DND-41 (cell line): ENCODE measurements at places on chromosomes 13 and 19.

DNA sequence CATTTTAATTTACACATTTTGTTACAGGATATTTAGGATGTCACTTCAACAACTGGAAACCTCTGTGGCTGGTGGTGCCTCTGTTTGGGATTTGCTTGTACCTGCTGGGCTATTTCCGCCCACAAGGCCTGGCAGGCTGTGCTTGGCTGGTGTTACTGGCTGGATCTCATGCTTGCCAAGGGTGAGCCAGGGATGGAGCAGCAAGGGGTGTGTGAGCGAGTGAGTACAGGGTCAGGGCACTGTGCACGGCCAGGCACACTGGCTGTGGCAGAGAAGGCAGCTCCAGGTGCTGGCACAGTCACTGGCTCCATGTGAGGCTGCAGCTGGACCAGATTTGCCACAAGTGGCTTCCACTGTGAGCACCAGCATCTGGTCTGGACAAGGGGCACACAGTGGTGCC lies 1254.8 kb downstream of the SLITRK5 start:
- DNase-seq = no peak

DNA sequence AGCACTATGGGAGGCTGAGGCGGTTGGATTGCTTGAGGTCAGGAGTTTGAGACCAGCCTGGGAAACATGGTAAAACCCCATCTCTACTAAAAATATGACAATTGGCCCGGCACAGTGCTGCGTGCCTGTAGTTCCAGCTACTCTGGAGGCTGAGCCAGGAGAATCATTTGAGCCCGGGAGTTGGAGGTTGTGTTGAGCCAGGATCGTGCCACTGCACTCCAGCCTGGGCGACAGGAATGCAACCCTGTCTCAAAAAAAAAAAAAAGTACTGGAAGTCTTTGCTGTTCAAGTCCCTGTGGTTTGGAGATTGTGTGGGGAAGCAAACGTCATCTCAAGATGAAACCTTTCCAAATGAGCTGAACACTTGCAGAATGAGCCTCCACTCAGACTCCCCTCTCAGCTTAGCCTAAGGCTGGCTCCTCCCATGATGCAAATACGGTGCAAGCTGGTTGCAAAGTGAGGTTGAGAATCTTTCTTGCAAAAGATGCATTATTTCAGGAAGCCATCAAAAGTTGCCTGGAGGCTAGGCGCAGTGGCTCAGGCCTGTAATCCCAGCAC lies 46.2 kb downstream of the MYO9B start:
- no peak for DNase-seq

- DNase-seq = no peak
Measured at GRCh38 chr19:5036698-5037563, 68.0 kb downstream of the KDM4B start.

GRCh38 chr13:62038214-62038613 lies 622.6 kb upstream of the PCDH20 start:
- DNase-seq = no peak

DNA sequence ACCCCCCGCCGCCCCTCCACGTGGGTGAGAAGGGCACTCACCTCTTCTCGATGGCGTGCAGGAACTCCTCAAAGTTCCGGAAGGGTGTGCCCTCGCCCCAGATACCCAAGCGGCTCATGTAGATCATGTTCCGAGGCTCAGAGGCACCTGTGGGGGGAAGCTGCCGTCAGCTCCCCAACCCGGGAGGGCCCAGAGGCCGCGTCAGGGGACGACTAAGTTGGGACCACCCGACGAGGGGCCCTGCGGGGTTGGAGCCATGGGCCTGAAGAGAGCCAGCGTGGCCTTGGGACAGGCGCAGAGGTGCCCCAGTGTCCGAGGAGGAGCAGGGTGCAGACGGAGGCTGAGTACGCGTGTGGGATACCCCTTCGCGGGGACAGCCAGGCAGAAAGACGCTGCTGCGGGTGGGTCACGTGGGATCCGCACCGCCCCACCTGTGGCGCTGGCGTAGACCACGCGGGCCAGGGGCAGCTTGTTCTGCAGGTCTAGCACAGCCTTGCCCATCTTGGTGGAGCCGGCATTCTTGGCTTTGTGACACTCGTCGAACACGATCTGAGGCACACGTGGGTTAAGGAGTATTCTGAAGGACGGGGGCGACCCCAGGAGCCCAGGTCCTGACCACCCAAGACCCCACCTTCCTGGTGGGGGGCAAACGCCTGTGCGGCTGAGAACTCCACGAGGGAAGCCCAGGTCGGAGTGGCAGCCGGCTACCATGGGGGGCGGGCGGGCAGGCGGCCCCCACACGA lies 15.9 kb downstream of the GPX4 start:
- DNase-seq = no peak

DNA sequence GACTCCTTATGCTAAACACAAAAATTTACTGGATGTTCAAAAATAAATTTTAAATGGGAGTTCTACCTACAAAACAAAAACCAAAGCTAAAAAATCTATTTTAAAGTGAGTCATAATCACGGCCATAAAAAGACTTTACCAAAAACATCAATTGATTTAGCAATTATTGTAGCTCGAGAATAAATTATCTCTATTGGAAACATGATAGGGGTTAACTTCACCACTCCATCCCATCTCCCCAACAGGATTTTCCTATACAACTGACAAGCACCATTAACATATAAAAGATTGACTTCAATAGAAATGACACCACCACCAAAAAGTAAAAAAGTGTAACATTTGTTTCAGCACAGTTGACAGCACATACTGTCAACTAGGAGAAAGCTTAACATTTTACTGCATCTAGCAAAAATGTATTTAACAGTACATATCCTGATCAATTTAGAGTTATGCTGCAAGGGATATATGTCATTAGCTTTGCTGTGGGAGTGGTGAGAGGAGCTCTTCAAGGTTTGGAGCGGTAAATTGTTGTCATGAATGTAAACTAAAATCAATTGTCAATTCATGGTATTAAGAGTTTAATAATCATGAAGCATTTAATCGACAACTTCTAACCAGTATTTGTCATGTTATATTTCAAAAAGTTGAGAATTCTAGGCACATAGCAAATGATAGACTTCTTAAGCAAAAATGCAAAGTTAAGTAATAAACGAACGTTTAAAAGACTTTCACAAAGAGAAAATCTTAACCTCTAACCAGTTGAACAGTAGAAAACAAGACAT lies 3.8 kb downstream of the UBL3 start:
- no peak for DNase-seq

DNA sequence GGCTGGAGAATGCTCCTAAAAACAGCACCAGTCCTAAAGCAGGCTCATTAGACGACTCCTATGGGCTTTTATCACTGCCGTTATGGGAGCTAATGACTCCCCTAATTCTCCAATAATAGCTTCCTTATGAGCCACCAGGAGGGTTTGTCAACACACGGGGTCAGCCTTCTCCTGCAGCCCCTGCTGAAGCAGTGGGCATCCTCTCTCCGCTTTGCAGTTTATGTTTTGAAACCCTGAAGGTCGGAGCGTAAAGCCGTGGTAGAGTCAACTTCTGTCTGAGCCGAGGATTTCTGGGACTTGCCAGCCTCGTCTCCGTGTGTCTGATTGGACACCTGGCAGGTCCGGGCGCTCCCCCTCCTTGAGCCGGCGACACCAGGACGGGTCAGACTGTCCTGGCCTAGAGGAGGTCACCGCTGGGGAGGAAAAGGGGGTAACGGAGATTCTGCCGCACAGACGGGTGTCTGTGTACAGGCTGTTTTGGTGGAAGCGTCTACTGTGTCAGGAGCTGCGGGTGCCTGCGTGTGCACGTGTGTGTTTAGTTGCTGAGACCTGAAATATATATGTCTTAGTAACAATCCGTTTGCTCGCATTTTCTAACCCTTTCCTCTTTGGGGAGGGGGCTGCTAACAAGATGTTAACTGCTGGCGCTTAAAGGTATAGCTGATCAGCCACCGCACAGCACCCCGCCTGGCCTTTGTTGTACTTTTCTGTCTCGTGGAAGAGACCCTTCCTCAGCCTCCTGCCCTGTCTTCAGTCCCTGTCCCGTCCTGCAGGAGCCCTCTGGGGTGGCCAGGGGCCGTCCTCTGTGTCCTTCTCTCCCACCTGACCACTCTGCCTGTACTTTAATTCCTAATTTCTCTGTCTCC lies 1.9 kb downstream of the KDM4B start:
- no peak for DNase-seq

- DNase-seq = no peak
Measured at GRCh38 chr19:12769689-12770088, 5.7 kb downstream of the HOOK2 start.

DNA sequence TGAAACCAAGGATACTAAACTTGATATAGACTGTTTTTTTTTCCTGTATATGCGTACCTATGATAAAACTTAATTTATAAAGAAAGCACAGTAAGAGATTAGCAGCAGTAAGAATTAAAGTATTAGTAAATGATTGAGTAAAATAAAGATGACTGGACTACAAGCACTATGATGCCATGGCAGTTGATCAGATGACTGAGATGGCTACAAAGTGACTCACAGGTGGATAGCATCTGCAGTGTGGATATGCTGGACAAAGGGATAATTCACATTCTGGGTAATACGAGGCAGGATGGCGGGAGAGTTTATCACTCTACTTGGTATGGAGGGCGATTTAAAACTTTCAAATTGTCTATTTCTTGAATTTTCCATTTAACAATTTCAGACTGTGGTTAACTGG lies 11.8 kb downstream of the HTR2A start:
- no peak for DNase-seq

DNA sequence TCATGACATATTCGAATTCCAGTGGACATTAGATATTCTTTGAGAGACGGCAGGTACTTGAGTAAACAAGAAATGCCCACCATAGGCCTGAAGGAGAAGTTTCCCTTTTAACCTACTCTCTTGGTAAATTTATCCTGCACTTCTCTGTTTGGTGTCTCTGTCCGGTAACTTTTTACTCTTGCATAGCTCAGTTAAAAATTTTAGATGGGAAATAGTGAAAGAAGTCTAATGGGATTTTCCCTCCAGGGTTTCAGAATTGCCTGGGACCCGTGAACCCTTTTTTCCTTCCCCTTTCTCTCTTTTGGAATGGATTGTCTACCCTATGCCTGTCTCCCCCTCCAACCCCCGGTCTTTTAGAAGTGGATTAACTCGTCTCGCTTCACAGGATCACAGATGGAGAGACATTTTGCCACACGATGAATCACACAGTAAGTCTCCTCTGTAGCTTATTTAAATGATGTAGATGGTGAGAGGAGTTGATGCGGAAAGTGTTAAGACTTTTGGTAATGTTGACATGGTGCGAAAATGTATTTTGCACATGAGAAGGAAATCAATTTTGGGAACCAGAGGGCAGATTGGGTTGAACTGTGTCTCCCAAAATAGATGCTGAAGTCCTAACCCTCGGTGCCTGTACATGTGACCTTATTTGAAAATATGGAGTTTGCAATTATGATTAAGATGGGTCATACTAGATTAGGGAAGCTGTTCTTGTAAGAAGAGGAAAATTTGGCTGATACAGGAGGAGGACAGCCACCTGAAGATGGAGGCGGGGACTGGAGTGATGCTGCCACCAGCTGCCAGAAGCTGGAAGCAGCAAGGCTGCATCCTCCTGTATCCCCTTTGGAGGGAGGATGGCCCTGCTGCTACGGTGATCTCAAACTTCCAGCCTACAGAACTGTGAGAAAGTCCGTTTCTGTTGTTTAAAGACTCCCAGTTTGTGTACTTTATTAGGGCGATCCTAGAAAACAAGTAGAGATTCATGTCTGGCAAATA lies 711 bp upstream of the MIPEP start:
- DNase-seq = no peak

DNA sequence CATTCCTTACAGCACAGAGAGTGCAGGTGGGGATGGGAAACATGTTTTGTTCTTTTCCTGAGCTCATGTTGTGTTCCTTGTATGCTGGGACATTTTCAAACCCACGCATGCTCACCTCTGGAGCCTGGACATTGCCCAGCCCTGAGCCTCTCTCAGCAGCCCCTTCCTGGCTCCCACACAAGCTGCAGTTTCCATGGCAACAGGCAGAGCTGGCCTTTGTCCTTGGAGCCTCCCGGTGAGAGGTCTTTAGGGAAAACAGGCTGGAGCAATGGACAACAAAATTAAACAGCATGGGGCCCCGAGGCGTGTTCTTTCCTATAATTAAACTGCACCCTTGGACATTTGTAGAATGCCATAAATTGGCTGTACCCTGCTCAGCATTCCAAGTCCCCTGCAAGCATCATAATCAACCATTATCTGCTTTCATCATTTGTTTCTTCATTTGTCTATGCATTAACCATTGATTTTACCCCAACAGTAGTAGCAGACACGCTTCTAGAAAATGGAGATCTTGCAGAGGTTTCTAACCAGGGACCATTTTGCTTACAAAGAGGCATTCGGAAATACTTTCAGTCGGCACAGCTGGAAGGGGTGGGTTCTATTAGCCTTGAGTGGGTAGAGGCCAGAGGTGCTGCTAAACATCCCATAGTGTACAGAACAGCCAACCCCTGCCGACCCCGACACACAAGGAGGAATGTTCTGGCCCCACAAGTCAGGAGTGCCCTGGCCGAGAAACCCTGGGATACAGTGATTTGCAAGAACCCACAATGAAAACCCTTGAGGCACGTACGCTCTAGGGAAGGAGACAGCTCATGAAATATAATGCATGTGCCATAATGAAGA lies 133.4 kb upstream of the PEG3 start:
- DNase-seq = no peak

DNA sequence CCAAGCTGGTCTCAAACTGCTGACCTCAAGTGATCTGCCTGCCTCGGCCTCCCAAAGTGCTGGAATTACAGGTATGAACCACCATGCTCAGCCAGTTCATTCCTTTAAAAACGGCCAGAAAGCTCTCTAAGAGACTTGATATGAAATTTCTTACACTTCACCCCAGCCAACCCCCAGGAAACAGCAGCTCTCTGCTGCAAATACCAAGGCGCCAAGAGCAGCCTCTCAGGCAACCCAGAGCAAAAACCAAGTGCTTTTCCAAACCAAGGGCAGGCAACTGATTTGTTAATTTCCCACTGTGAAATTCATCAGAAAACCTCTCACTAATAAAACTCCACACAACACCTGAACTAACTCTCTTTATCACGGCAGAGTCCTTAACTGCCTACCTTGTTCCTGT lies 44.9 kb downstream of the LATS2 start:
- DNase-seq = no peak

DNA sequence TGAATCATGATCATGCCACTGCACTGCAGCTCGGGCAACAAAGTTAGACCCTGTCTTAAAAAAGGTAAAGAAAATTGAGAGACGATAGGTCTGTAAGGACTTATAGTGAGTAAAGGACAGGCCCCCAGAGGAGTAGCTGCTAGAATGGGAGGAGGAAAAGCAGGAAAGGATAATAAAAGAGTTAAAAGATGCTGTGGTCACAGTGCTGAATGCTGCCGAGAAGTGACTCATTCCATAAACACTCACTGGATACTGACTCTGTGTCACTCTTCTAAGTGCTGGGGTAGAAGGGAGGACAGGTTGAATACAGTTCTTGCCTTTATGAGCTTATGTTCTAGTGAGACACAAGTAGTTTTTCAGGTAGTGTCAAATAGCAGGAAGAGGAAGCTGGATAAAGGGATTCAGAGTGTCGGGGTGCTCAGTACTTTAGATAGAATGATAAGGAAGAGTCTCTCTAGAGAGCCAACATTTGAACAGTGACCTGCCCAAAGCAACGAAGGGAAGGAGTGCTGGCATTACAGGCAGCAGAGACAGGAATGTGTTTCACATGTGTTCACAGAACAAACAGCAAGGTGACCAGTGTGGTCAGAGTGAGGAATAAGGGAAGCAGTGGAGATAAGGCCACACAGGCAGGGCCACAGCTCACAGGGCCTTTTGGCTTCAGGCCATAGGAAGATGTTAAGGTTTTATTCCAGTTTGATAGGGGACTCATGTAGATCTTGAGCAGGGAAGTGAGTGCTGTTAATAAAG lies 1240.5 kb downstream of the UQCRFS1 start:
- no peak for DNase-seq

GRCh38 chr19:47758443-47758804 lies 13.1 kb downstream of the NOP53 start:
- no peak for DNase-seq
